ENCODE measurements at places on chromosomes 3 and 15.

- DNase-seq, result no peak
Measured at GRCh38 chr15:47443839-47444238, 273.5 kb upstream of the SEMA6D start.

GRCh38 chr3:65144791-65145351 lies 457.1 kb upstream of the ADAMTS9 start:
- no peak for DNase-seq

GRCh38 chr3:32421185-32421584 lies 29.5 kb downstream of the CMTM7 start:
- no peak for DNase-seq

DNA sequence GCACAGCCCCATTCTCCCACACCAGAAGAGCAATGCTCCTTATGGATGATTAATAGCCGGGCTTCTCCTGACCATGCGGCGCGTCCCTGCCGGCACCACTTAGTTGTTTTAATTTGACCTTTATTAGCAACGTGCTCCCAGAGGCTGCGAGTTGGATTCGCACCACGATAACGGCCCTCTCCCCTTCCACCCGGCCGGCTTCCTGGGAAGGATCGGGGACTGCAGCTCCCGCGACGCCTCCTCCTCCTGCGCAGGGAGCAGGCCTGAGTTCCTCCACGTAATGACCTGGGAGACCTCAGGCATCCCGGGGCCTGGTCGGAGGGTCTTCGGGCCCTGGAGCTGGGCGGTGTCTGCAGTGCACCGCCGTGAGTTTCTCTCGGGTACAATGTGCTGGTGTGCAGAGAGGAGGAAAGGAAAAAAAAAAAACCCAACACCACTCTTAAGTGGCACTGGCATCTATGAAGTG lies 243.3 kb upstream of the TOPAZ1 start:
- peak; percentile 84 for DNase-seq

DNA sequence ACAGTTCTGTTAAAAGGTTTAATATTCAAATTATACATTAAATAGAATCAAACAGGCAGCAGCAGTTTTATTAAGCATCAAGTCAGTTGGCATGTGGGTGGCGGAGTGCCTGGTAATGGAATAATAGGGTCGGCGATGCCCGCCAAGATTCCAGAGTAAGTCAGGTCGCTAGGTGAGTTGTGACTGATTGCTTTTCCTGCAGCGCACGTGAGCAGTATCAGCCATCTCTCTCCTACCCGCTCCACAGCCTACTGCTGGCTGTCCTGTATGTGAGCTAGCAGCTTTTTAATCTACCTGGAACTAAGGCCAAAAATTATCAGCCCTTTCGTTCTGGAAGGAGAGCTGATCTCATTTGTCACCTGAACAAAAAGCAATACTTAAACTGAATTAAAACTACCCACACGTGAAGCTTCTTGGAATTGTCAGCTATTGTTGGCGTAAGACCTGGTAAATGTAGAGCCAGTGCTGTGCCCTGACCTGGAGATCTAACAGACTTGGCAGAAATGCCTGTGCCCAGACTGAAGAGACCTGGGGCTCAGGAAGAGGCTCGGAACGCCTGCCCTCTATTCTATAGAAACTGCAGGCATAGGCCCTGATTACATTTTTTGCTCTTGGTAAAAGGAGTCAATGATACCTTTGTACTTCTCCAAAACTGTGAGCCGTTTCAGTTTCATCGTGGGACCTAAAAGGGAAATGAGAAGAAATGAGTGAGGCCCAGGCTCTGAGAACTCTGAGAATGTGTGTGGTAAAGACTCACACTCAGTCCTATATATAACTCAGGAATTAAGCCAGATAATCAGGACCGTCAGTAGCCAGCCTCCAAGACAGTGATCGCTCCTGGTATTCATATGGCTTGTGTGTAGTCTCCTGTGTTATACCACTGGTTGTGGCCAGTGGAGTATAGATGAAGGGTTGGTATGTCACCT lies 21.9 kb downstream of the IDH3A start:
- peak; percentile 12 for DNase-seq
